Stimulated activated effector memory CD8-positive, alpha-beta T cell treated with anti-CD3 and anti-CD28 coated beads, Interleukin-12 subunit alpha, Interleukin-12 subunit beta, amount 100 ng/mL, for 72 hours (primary cell): ENCODE measurements at places on chromosomes 6 and 20.

DNA sequence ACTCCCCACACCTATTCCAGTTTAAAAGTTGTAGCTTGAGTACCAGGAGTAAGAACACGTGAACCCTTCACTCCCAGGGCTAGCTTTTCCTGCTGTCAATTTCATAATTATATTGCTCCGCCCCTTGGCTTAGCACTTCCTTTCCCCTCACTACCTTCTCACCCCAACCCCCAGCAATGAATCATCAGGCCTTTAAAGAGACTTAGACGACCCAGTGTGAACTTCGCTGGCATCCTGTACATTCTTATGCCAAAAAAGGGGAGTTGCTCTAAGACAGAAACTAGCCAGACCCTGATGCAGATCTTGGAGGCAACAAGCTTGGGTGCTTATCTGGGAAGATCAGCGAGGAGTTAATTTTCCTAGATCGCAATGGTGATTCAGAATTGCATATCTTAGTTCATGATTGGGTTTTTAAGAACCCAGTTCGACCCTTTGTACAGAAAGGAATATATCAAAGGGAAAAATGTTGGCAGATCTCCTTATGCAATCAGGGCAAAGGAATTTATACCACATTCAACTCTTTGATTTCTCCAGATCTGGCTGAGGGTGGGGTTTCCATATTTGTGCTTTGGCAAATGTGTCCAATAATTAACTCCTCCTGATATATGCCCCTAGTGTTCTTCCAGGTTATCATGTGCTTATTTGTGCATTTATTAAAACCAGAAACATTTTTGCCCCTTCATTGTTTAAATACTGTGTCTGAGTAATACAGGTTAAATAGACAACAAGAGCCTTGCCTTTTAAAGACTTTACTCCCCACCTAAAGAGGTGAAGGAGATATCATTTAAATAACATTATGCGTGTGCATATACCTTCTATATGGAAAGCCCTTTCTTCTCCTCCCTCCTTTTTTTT lies 8.1 kb upstream of the ATXN1 start:
- DNase-seq: peak; percentile 32

GRCh38 chr6:105886814-105887544 lies 199.2 kb upstream of the PRDM1 start:
- DNase-seq: no peak

- DNase-seq: no peak
Measured at GRCh38 chr20:549722-550496, 6.3 kb upstream of the CSNK2A1 start.

DNA sequence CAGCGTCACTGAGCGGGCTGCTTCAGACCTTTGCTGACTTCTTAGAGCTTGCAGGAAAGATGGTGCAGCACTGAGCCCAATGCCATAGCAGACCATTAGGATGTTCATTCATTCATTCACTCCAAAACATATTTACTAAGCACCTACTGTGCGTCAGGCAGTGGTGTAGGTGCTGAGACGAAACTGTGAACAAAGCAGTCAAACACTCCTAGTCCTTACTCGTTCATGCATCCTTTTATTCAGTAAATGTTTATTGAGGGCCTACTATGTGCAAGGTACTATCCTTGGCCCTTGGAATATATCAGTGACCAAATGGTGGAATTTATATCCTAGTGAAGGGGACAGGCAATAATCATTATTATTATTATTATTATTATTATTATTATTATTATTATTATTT lies 76.6 kb downstream of the TOX2 start:
- no peak for DNase-seq

- no peak for DNase-seq
Measured at GRCh38 chr6:128491610-128492206, 28.7 kb downstream of the PTPRK start.

DNA sequence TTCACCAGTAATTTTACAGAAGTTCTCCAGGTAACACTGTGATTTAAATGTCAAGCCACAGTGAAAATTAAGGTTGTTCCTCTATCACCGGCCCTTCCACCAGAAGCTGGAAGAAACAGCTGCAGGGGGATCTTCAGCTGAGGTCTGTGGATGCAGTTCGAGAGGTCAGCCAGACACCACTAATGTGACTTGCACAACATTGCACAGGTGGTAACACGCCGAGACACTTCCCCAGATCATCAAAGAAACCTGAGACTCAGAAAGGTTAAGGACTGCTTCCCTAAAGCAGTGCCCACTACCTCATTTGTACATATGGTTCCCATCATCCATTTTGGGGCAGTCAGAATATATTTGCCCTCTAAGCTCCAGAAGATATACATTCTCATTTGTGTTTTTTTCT lies 8.1 kb upstream of the SERPINB9 start:
- no peak for DNase-seq
